ENCODE measurements at places on chromosomes 6 and 20.

GRCh38 chr6:153108315-153108714, 22.8 kb downstream of the RGS17 start:
- no peak for DNase-seq

GRCh38 chr6:85484948-85485347, 35.1 kb downstream of the NT5E start:
- DNase-seq, result no peak

DNA sequence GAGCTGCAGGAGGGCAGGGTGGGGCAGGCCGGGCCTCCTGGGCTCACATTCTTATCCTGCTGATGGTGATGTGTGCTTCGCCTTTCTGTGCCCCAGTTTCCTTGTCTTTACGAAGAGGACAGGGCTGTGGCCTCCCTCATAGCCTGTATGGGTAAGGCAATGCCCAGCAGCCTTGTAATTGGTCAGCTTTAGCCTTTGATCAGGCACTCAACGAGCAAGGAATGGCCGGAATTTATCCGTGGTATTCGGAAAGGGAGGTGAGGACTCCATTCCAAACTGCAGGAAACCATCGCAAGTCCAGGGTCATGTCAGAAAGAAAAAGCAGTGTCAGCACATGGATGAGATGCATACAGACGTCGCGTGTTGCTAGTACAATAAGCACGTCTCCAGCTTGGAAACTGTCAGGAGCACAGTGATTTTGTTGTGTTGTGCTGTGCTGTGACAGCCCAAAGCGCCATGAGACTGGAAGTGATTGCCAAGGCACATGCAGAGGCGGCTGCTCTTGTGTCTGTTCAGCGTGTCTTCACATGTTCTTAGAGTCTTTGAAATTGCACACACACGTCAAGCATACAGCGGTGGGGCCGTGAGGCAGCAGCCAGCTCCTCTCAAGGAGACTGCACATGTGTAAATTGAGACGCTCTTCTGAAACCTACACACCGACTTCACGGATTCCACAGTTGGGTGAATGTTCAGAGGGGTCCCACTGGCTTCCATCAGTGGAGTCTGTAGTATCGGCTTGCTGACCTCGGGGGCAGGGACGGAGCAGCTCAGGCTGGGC, 6.2 kb downstream of the SS18L1 start:
- DNase-seq, result no peak

DNA sequence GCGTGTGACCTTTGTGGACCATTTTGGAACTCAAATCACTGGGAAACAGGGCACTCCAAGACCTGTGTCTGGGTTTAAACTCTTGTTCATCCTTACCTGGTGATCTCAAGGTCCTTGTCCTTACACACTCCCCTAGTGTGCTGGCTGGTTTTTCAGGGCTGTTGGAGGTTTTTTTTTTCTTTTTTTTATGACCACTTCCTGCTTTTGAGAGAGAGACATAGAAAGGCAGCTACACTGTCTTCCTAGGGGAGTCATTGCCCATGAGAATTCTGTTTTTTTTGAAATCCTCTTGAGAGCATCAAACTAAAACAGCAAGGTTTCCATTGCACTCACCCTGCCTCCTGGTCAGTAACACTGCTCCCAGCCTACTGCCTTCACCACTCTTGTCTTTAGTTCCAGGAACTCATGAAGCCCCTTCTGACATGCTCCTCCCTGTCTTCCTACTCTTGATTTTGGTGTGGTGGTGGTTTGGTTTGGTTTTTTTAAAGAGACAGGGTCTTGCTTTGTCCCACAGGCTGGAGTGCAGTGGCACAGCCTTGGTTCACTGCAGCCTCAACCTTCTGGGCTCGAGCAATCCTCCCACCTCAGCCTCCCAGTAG, 28.6 kb downstream of the PRPH2 start:
- no peak for DNase-seq

- no peak for DNase-seq
These were observed 2.8 kb downstream of the KCNQ5 start for GRCh38 chr6:72624557-72625160.

DNA sequence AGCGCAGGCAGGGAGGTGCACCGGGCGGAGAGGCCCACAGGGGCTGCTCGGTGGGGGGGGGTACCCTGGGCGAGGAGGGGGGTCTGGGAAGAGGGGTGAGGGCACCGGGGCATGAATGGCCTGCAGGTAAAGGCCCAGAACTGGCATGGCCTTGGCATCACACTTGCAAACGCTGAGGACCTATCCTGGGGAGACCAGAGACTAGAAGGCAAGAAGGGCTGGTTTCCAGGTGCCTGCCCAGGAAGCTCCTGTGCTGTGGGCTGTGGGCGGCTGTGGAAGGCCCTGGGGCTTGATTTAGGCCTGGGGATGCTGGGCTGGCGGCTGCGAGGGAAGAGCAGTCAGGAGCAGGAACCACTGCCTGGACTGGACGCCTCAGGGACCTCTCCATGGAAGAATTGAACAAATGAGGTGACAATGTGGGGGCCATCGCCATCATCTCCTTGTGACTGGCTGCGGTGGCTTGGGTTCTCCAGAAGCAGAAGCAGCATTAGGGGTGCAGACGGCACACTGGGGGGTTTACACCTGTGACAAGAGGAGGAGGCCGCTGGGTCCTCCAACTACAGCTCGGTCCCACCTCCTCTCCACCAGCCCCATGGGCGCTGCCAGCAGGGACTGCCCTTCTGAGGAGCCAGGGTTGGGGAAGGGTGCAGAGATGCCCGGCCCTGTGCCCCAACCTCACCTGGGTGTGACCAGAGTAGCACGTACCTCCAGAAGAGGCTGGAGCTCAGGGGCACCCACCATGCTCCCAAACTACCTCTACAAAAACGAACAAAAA, 32.1 kb upstream of the IRF4 start:
- DNase-seq, result no peak

DNA sequence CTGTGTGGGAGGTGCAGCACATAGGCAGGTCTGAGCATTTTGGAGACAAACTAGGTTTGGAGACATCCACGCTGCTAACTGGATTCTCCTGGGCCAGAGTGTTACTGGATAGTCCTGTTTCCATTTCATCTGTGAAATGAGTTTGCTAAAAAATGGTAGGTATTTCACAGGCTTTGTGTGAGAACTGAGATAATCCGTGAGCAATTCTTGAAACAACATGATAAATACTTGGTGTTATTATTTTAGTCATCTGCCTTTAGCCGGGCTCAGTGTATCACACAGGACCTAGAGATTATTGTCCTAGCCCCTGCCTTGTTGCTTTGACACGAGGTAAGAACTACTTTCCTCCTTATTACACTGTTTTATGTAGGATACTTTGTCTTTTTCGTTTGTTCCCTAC, 63.0 kb downstream of the PRR18 start:
- no peak for DNase-seq

DNA sequence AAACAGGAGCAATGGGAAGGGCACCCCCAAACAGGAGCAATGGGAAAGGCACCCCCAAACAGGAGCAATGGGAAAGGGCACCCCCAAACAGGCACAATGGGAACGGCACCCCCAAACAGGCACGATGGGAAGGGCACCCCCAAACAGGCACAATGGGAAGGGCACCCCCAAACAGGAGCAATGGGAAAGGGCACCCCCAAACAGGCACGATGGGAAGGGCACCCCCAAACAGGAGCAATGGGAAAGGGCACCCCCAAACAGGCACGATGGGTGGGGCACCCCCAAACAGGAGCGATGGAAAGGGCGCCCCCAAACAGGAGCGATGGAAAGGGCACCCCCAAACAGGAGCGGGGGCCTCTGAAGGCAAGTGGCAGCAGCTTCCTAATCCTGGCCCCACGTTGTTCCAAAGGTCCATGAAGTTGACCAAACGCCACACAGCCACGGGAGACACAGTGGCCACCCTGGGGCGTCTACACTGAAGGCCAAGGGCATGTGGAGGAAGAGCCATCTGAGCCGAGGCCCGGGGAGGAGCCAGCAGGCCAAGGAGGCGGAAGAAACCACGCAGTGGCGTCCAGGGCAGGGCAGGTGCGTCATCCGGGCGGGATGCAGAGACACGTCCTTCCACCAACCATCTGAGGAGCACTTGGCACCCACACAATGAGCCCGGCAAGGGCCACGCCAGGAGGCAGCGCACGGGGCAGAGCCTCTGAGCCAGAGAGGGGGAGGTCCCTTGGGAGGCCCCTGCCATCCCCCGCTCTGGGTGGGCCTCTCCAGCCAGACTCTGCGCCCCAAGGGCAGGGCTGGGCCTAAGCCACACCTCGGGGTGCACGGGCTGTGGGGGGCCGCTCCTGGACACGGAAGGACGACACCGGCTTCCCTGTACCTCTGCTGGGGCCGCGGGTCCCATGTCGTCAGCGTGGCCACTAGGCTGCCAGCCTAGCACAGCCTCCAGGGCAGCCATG, 21.5 kb upstream of the NTSR1 start:
- DNase-seq, result no peak

DNA sequence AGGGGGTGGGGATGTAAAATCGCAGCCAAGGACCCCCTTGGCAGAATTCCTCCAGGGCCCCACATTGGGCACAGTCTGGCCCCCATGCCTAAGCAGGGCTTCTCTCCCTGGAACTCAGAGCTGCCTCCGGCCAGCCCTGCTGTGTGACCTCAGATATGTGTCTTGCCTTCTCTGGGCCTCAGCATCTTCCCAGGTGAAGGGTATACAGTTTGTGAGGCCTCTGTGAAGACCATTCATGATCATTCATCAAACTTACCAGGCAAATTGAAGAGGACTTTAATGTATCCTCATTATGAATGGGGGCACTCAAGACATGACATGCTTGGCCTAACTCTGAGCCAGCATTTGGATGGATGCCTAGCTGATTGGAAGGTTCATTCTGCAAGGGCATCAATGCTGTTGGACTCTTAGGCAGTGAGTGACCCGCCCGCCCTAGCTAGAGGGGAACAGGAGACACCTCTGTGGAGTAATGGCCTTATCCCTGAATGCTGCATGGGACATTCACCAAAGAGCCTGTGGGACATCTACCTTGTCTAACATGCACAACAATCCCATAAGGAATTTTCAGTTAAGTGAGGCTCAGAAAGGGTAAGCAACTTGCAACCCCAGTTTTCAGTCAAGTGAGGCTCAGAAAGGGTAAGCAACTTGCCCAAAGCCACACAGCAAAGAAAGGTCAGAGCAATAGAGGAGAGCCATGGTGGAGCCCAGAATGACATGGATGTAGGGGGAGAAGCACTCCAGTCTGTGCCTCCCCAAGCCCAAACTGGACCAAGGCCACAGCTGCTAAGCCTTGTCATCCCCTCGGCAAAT, 535 bp downstream of the CCN5 start:
- DNase-seq, result no peak

DNA sequence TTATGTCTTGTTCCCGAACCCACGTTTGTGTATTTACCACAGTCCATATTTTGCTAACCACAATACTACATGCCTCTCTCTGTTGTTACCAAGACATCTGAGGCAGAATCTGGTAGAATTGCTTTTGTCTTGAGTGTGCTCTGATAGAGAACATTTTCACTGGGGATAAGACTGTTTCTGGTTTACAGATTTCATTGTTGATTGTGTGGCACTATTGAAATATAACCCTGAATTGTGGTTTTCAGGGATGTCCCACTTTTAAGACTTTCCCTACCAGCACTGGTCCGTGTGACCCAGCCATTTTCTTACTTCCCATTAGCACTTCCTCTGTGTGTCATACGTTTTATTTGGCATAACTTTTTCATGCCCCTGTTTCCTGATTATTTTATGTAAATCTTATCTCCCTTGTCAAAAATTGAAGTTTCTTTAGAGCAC, 12.2 kb downstream of the NCOA7 start:
- no peak for DNase-seq

- DNase-seq, result no peak
These were observed 1.3 kb downstream of the RTEL1 start for GRCh38 chr20:63659370-63659769.

DNA sequence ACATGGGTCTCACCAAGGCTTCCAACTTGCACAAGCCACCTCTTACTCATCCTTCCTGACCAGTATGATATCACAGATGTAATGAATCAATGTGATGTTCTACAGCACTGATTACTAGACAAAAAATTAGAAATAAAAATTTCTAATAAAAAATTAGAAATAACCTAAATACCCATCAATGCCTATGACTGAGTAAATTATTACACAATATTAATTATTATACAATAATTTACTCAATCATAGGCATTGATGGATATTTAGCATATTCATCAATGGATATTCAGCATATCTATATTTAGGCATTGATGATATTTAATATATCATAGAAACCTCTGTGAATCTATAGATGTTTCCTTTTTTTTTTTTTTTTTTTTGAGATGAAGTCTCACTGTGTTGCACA, 43.2 kb upstream of the MBOAT1 start:
- no peak for DNase-seq

DNA sequence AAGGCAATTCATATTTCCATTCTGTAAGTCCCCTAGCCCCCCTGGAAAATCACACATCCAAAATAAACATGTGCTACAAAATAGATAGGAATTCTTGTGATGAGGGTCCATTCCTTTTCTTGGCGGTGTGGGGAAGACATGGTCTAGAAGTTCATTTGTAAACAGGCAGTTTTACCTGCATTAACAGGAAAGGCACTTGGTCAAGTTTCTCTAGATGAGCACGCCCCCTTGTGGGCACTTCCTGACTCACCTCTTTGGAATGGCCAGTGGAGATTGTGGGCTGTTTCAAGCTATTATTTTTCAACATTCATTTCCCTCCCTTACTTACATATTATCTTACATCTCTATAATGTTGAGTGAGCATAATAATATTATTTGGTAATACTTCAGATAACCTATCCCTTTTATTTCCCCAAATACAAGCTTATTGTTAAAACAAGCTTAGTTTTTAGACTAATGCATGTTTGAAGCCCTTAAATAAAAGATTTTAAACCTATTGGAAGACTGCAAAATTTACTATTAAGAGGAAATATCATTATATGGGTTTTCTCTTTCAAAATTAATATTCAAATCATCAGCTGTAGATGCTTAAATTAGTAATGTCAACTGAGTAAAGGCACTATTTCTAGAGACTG, 92.1 kb downstream of the TASP1 start:
- peak; percentile 54 for DNase-seq

- DNase-seq, result no peak
These were observed 925 bp downstream of the FHL5 start for GRCh38 chr6:96563853-96564252.

DNA sequence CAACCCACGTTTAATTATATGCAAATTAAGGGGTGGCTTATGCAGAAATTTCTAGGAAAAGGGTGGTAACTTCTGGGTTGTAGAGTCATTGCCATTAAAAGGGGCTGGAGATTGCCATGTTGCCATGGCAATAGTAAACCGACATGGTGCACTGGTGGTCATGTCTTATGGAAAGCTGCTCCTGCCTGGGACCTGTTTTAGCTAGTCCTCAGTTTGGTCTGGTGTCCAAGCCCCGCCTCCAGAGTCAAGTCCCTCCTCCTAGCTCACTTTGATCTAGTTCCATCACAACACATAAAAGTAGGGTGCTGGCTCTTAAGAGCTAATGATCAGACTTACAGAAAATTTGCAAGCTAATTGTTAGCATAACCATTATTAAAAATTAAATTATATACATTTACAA, 5.3 kb downstream of the SLC22A2 start:
- no peak for DNase-seq

- no peak for DNase-seq
These were observed 150.7 kb upstream of the PLCB4 start for GRCh38 chr20:8918145-8918544.

GRCh38 chr6:127951172-127951917, 50.5 kb upstream of the THEMIS start:
- no peak for DNase-seq

Measured in activated T-cell treated with anti-CD3 and anti-CD28 coated beads for 48 hours (primary cell).